ENCODE measurements at places on chromosomes 12 and 14.
A peak's percentile ranks its signal among the peaks of the same experiment; 100 is the strongest.

DNA sequence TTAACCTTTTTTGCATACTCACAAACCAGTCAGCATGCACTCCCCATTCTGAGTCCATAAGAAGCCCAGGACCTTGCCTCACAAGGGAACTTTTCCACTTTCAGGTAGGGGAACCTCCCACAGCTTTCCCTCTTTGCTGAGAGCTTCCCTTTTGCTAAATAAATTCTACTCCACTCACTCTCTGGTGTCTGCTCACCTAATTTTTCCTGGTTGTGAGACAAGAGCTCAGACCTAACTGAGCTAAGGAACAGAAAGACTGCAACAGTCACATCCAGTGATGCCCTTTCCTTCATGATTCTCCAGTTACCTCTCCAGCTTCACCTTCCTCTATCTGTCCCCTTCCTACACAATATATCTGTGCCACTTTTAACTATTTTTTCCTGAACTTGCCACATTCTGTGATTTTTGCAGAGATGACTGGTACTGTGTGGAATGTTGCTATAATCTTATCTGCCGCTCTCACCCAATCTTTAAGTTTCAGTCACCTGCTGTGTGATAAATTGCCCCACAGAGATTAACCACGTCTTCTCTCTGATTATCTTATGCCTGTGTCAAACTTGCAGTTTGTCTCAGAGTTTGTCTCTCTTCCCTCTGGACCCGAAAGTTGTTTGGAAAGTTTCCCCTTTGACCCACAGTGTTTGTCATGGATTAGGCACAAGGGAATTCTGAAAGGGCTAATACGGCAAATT lies 737.1 kb upstream of the FLRT2 start:
- DNase-seq: no peak

GRCh38 chr12:111976291-111976690 lies 36.7 kb downstream of the TMEM116 start:
- DNase-seq: no peak

- no peak for DNase-seq
Observed at GRCh38 chr12:650983-651382, 12.3 kb downstream of the NINJ2 start.

GRCh38 chr12:71268598-71269280 lies 110.9 kb upstream of the TSPAN8 start:
- no peak for DNase-seq

DNA sequence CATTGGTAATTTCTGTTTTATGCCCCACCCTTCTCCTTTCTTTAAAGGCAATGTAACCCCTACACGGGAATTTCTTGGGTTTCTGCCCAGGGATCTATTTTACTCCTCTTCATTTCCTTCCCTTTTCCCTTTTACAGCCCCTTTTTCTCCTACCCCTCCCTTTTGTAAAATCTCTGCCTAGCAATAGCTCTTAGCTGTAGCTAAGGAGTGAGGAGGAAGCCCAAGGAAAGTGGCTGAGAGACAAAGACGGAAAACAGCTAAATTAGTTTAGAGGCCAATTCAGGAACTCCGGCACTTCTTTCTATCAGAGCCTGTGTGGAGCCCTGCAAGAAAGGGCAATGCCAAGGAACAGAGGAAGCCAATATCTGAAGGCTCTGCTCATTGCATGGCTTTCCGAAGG lies 40.3 kb downstream of the SOCS2 start:
- no peak for DNase-seq

DNA sequence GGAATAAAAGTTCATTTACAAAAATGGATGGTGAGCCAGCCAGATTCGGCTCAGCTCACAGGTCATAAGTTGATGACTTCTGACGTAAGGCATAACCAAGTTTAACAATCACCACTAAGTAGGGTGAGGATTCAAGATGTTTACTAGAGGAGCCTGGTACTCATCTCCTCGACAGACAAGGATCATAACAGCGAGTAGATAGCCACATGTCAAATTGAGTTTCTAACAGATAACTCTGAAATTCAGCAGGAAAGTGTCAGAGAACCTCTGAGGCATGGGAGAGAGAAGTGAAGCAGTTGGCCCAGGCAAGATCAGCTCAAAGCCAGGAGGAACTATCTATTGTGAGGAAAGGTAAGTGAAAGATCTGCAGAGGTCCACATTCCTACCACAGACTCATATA lies 208.7 kb downstream of the NELL2 start:
- DNase-seq: no peak

DNA sequence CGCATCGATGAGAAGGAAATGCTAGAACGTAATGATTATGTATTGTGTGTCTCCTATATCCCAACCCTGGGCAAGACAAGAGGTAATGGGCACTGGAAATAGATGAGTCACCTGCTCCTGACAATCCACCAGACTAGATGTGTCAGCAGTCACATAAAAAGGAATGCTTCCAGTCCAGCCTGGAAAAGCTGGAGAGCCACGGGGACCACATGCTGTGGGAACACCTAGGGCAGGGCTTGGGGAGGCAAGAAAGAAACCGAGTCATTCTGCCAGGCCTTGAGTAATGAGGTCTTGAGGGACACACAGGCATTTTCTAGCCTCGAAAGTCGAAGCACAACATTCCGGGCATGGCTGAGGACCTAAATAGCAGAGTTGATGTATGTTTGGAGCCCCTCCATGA lies 716.7 kb upstream of the TMEM132C start:
- peak; percentile 84 for DNase-seq

DNA sequence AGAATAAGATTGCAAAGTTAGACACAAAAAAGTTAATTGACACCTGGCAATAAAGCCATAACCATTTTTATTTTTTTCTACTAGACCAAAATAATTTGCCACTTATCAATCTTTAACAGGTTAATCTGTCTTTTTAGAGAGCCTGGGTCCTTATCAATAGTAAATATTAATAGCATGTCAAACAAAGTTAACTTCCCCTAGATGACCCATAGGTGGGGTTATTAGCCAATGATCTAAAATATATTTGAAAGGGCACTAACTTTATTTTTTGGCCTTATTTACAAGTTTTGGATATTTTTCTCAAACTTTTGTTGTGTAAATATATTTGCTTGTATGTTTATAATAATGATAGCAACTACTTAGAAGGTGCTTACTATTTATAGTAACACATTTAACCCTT lies 3.9 kb downstream of the ANKRD33 start:
- DNase-seq: no peak

DNA sequence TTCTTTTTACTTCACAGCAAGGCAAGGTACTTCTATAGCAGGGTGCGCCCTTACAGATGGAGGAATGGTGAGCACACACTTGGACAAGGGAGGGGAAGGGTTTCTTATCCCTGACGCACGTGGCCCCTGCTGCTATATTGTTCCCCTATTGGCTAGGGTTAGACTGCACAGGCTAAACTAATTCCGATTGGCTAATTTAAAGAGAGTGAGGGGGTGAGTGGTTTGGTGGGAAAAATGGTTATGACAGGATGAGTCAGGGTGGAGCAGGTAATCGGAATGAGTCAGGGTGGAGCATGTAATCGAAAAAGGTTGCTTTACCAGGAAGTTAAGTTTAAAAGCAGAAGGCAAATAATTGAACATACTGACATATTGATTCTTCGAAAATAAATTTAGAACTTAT lies 23.7 kb upstream of the RAB21 start:
- DNase-seq: peak; percentile 15

GRCh38 chr12:11706509-11707379 lies 57.3 kb downstream of the ETV6 start:
- no peak for DNase-seq

GRCh38 chr14:102805371-102805891 lies 28.2 kb downstream of the TRAF3 start:
- peak; percentile 73 for DNase-seq

- no peak for DNase-seq
Observed at GRCh38 chr12:78275886-78276285, 445.2 kb downstream of the NAV3 start.

DNA sequence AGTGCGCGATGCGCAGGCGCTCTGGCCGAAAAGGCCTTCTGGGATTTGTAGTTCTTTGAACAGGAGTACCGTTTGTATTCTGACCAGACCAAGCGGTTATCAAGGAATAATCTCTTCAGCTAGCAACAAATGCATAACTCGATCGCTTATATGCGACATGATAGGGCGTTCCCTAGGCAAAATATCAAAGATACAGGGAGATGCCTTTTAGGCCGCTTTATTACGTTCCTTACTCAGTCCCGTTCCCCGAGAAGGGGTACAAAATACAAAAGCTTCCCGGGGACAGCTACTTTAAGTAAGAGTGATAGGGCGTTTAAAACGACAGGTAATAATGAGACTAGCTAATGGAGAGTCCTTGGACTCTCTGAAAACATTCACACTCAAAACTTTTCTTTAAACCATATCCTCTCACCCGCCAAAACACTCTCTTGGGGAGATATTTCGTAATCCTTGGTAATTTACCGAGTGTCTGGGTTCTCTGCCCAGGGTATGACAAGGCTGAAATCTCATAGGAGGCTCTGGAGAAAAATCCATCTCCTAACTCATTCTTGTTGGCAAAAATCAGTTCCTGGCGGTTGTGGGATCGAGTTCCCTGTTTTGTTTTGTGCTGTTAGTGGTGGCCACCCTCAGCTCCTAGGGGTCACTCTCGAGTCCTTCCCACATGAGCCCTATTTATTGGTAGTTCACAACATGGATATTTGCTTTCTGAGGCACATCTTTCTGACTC lies 412 bp upstream of the SNW1 start:
- peak; percentile 35 for DNase-seq

DNA sequence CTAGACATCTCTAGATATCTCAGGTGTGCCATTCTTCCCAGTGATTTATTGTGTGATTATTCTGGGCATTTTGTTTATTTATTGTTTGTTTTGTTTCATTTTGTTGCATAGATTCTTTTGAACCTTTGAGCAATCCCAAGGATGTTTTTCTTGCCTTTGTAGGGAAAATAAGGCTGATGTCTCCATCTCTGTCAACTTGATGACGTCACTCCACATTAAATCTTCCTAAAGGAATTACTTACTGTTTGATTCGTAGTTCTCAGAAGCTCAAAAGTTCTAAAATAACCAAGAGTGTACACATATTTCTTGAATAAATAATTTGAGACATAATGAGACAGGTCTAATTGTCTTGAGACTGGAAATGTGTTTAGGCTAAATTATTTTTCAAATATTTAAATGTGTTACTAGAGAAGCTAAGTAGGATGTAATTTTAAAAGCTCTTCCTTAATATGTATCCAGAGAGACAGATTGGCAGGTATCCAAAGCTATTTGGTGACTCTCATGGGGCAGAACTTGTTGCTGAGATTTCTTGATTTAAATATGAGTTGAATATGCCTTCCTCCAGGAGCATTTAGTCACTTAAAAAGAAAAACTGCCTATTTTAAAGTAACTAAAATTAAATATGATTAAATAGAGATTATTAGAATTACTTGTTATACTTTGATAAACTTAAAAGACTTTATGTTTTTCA lies 128.7 kb downstream of the CNTN1 start:
- DNase-seq: no peak

DNA sequence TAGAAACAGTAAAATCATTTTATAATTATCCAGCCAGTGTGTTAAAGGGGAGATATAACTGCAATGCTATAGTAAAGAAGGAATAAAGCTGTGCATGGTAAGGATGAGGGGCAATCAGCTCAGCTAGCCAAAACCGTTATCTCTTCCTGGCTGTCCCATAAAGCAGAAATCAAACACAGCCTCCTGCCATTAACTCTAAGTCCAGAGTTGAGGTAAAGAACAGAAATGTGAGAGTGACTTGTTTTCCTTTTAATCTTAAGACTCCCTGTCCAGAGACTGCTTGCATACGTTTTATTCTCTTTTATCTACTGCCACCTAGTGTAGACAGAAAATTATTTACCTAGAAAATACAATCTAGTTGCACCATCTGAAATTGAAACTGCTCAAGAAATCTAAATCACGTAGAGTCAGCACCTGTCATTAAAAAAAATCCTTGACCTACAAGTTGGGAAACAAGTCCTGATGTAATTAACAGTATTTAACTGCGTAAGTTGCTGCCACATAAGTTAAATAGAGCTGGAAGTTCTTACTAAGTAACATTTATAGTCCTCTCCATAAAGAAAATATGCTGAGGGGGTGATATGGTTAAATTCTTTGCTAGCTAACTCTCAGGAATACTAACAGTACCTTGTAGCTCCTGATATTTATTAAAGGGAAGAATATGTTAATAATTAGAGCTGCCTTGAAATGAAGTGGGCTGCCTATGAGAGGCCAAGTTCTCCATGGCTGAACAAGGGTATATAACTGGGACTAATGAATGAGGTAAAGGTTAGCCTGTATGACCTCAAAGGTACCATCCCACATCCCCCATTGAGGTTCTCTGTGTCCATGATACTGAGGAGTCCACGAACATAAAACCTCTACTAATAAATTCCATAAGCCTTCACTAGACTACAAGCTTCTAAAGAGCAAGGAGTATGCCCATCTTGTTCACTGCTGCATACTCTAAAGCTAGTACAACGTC lies 62.7 kb downstream of the GALNT4 start:
- peak; percentile 70 for DNase-seq

Data from RPMI7951 (cell line).